CMK (cell line): ENCODE measurements at places on chromosomes 16 and 17.

GRCh38 chr17:19741832-19742457 lies 6.2 kb downstream of the ALDH3A1 start:
- no peak for DNase-seq

- no peak for DNase-seq
These were observed 1542.6 kb upstream of the CDH8 start for GRCh38 chr16:63578791-63579190.

GRCh38 chr16:52578007-52578828 lies 31.3 kb upstream of the TOX3 start:
- DNase-seq, result no peak

GRCh38 chr16:55588799-55589198 lies 22.3 kb downstream of the CAPNS2 start:
- no peak for DNase-seq

GRCh38 chr17:48471817-48472410 lies 41.9 kb upstream of the SKAP1 start:
- no peak for DNase-seq
